ENCODE measurements at places on chromosomes 6 and 20.

GRCh38 chr6:38169221-38169976, 349.9 kb downstream of the ZFAND3 start:
- DNase-seq, result no peak

- no peak for DNase-seq
Measured at GRCh38 chr6:34349211-34349610, 43.3 kb downstream of the NUDT3 start.

GRCh38 chr6:106098383-106099234, 12.5 kb downstream of the PRDM1 start:
- DNase-seq, result no peak

DNA sequence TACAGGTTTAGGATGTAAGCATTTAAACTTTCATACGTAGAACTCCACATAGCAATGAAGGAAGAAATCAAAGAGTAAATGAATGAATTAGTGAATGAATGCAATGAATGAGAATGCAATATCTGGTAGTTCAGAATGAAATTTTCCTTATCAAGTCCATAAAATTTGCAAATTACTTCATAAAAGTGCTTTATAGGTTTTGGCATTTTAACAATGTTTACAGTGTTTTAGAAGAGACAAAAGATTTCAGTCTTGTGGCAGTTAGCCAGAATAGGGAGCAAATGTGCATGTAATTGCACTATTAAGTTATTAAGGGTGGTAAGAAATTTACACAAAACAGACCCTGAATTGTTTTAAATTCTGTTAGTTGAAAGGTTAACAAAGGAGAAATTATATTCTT, 739.4 kb upstream of the FLRT3 start:
- DNase-seq, result no peak

- DNase-seq, result no peak
Measured at GRCh38 chr6:129992881-129993280, 25.5 kb upstream of the L3MBTL3 start.

DNA sequence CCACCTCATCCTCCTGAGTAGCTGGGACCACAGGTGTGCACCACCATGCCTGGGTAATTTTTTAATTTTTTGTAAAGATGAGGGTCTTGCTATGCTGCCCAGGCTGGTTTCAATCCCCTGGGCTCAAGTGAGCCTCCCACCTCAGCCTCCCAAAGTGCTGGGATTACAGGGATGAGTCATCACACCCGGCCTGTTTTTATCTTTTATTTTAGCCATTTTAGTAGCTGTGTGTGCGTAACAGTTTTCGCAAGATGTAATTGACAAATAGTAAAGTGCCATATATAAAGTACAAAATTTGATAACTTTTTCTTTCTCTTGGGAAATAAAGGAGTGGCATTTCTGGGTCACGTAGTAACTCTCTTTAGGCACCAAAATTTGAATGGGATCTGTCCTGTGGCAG, 21.4 kb downstream of the SNAI1 start:
- DNase-seq, result no peak

DNA sequence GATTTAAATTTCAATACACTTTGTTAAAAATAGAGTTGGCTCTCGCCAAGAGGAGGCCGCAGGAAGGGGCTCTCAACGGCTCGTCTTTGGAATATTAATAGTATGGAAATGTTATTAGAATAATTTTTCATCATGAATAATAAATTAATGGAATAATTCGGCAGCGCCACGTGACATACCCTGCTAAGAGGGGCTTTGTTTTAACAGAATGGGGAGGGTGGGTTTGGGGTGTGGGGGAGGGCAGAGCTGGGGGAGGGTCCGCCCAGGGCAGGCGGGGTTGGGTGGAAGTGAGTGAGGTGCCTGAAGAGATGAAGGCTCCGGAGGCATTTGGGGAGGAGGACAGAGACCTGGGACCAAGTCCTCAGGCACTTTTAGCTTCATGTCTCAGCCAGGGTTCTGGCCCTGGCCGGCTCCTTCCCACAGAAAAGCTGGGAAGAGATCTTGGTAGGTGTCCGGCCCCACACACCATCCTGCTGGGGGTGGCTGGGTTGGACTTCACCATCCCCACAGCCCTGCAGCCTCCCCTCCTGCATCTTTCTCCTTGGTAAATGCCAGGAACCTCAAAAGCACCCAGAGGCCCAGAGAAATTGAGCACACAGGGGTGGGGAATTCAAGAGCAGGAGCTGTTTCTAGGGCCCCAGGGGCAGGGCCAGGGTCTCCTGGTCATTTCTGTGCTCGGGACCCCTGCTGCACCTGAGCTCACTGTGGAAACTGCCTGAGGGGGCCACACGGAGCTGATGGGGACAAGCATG, 93.6 kb upstream of the BHLHE23 start:
- no peak for DNase-seq

DNA sequence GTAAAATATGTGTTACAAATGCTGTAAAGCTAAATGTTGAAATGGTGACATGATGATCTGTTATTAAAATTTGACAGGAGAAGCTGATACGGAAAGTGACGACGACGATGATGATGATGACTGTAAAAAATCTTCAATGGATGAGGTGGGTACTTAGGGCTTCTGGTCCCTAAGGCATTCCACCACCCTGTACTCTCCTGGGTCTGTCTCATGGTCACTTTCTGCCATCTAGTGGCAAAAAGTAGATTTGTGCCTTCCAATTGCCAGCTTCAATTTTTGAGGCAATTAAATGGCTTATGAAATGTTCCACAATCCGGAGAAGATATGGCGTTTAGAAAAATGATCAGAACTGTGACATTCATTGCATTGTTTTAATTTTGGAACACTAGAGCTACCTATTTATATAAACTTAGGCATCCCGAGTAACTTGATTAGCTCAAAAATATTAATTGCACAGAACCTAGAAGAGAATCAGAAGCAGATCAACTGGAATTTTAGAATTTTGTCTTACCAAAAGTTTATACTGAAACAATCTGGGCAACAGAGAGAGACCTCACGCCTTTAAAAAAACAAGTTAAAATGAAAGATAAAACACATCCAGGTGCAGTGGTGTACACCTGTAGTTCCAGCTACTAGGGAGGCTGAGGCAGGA, 346.5 kb upstream of the PLCB4 start:
- DNase-seq, result peak; percentile 61

GRCh38 chr20:17298171-17298570, 71.3 kb downstream of the PCSK2 start:
- no peak for DNase-seq

GRCh38 chr6:53244958-53245357, 96.3 kb upstream of the GCM1 start:
- DNase-seq, result no peak

DNA sequence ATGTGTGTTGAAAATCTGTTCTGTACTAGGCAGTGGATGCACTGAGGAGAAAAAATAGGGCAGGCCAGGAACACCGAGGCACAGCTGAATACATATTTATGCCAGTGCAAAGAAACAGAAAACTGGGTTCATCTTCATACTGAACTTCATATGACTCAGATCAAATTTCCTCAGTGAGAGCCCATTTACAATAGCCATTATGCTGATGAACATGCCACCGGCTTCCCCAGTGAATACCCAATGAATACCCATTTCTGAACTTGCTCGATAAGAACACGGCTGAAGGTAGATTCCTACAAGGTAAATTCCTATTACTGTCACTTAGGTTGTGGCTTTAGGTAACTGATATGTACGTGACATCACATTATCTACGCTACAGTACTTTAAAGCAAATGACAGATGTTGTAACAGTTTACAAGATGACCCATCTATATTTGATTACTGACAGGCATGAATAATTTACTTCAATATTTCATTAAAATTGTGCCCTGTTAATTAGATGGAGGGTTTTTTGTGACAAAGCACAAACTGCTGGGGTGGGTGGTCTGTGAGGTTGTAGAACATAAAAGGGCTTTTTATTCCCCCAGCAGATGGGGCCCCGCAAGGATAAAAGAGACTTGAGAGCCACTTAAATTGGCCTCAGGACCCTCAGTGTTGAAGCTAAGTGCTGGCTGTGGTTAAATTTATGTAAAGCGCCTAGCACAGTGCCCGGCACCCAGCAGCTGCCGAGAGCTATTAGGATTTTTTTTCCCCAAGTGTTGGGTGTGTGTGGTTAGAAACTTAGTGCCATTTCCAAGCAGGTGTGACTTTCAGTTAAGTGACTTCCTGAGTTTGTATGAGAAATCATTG, 264.5 kb downstream of the CD83 start:
- DNase-seq, result peak; percentile 99
